Hematopoietic multipotent progenitor cell treated with erythropoietin and hydrocortisone succinate and interleukin-3 and kit ligand, for 6 days (in vitro differentiated cells): ENCODE measurements at places on chromosomes 7 and 10.

- DNase-seq: peak; percentile 42
Measured at GRCh38 chr7:80661729-80662128, 23.3 kb downstream of the CD36 start.

GRCh38 chr7:87463982-87464381 is 11.5 kb downstream of the ABCB4 start:
- DNase-seq: no peak

- DNase-seq: peak; percentile 77
Measured at GRCh38 chr10:34716958-34717357, 98.1 kb downstream of the PARD3 start.

GRCh38 chr7:158261362-158262235 is 326.0 kb downstream of the PTPRN2 start:
- DNase-seq: no peak

GRCh38 chr7:90944021-90944420 is 320.2 kb upstream of the FZD1 start:
- DNase-seq: no peak

DNA sequence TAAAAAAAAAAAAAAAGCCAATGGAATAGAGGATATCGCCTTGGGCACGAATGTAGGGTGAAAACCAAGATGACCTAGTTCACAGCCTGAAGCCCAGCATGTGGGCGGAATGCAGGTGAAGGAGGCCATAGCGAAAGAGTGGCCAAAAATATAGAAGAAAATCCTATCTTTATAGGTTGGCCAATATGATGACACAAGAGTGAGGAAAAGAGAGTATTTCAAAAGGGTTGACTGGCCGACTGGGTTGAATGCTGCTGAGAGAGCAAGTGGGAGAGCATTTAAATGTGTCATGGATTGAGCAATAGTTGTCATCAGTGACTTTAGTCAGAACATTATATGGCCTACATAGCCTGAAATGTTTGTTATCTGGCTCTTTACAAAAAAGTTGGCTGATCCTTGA is 17.2 kb upstream of the GLI3 start:
- no peak for DNase-seq

DNA sequence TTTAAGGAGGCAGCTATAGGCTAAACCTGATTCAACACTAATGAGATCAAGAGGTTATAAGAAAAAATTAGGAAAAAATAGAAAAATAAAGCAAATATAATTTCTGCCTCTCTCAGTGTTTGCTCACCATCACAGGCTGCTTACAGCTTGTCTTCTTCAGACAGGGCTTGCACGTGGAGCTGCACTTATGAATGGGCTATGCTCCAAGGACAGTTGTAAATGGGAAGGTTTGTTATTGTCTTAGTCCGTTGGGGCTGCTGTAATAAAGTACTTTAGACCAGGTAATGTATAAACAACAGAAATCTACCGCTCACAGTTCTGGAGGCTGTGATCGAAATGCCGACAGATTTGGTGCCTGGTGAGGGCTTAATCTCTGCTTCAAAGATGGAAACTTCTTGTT is 219.8 kb downstream of the NEBL start:
- no peak for DNase-seq

DNA sequence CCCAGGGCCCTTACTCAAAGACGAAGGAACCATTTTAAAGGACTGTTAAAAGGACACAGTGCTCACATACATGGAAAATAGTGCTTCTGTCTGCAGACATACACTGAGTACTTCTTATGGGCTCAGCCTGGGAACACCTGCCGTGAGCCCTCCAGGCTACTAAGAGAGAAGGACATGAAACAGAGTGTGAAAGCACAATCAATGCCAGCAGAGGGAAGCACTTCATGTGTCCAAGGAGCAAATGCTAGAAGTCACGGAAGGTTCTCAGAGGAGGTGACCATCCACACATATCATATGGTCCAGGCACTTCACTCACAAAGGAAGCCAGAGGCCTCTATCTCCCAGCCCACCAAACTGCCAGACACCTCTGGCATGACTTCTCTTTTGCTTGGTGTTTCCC is 15.5 kb downstream of the ELMO1 start:
- peak; percentile 75 for DNase-seq

DNA sequence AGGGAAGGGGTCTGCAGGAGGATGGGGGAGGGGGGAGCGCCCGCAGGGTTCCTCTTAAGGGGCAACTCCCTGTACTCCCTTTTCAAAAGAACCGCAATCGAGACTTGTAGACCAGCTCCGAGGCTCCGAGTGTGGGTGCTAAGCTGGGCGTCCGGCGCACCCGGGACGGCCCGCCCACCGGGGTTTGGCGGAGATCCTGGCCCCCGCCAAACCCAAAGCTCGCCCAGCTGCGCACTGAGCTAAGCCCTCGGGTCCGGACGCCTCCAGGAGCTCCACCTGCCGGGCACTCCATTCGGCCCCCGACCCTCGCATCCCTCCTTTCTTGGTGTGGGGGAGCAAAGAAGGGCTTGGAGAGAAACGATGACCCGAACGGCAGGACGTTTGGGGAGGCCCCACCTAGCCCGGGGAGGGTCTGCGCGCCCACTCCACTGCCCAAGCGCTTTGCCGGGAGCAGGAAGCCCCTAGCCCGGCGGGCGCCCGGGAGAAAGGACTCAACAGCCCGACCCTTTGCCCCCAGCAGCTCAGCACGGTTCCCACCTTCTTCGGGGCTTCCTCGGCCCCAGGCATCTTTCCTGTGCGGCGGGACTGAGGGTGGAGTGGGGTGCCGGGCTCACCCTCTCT is 651 bp downstream of the AFAP1L2 start:
- no peak for DNase-seq

- no peak for DNase-seq
Measured at GRCh38 chr10:64112701-64113355, 591.6 kb downstream of the REEP3 start.

- DNase-seq: no peak
Measured at GRCh38 chr10:29643771-29644501, 9.2 kb upstream of the SVIL start.

DNA sequence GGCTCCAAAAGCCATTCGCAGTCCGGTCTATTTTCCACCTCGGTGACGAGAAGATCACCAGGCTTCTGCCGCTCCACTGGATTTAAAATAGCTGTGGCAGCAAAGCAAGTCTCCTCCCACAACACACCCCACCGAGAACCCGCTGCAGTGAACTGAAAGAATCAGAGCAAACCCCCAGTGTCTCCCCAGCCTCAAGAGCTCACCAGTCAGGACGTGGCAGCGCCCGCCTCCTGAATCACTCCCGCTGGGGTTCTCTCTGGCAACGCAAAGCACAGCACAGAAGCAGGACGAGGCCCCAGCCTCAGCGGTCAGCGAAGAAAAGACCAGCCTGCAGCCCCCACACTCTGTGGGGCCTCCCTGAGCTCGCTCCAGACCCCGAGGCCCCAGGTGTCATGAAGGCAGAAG is 126.1 kb upstream of the PPP2R2D start:
- DNase-seq: no peak

DNA sequence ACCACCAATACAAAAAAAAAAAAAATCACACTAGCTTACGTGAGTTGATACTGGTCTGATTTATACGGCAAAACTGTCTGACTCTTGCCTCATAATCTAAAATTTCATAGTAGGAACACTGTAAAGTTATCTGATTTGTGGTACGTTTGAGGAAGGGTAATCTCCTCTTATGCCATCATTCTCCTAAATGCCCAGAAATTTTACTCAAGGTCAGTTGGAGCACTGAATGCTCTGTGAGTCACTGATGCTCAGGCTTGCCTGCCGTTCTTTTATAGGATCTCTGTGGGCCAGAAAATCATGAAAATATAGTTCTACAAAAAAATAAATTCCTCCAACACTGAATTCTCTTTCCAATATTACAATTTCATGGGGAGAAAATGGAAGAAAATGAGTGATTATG is 135.7 kb downstream of the PDE1C start:
- DNase-seq: no peak

GRCh38 chr7:95421000-95421846 is 13.6 kb downstream of the PON2 start:
- no peak for DNase-seq

- DNase-seq: peak; percentile 51
Measured at GRCh38 chr7:122137251-122138077, 6.6 kb downstream of the AASS start.

- DNase-seq: no peak
Measured at GRCh38 chr7:99929730-99930053, 272 bp upstream of the GJC3 start.

DNA sequence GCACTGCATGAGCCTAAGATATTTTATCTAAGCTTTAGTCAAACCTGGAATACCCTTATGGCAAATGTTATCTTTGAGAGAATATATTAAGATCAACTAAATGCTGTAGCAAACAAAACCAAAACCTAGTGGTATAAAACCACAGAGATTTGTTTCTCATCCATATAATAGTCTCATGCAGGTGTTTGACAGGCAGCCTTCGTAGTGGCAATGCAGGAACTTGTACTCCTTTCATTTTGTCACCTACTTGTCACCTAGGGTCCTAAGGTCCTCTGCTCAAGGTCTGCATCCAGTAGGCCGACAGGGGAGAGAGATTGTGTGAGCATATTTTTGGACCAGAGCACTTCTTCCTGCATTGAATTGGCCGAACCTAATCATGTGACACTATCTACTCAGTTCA is 352.6 kb downstream of the GPR37 start:
- DNase-seq: no peak

GRCh38 chr10:117480097-117480496 is 62.4 kb upstream of the EMX2 start:
- DNase-seq: no peak

GRCh38 chr7:40356871-40357709 is 222.3 kb downstream of the SUGCT start:
- no peak for DNase-seq

GRCh38 chr10:106935978-106936451 is 228.5 kb downstream of the SORCS1 start:
- DNase-seq: peak; percentile 48

- no peak for DNase-seq
Measured at GRCh38 chr7:91313113-91313512, 48.9 kb downstream of the FZD1 start.

DNA sequence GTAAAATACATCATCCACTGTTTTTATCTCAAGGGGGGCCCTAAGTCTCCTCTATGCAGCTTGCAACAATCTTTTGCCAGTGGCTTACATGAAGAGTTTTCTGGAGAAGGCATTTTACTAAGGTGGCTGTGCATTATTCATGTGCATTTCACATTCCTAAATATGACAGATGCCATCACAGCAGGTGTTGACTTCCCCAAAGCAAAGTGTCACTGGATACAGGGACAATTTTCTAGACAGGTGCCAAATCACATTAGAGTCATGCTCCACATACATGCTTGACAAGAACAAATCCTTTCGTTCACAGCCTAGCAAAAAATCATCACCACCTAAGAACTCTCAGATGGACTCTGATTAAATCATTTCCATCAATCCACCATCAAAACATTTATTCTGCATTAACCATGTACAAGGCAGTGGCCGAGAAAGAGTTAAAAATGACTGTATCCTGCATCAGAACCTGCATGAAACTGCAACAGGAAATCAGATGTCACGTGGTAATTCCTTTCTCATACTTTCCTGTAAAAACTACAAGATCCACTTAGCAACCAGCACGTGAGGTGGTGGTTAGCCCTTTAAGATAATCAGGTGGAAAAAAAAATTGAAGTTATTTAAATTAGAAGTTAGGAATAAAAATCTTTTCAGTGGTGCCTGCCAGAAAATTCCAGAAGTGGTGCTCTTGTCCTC is 88.2 kb upstream of the AFAP1L2 start:
- DNase-seq: peak; percentile 11

DNA sequence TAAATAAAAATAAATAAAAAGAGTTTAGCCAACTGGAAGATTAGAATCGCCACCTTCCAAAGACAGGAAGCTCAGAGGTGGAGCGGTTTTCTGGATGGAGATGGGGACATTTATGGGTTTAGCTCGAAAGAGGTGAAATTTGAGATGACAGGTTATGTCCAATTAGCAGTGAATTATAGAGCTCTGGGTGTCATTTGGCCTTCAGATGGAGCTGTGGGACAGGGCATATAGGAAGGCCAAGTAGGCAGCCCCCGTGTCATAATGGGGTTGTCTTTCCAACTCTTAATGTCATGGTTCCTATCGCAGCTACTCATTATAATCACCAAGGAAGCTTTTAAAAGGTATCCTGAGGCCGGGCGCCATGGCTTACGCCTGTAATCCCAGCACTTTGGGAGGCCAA is 21.0 kb upstream of the EEPD1 start:
- DNase-seq: peak; percentile 21

- no peak for DNase-seq
Measured at GRCh38 chr10:121899727-121900126, 28.1 kb downstream of the ATE1 start.

DNA sequence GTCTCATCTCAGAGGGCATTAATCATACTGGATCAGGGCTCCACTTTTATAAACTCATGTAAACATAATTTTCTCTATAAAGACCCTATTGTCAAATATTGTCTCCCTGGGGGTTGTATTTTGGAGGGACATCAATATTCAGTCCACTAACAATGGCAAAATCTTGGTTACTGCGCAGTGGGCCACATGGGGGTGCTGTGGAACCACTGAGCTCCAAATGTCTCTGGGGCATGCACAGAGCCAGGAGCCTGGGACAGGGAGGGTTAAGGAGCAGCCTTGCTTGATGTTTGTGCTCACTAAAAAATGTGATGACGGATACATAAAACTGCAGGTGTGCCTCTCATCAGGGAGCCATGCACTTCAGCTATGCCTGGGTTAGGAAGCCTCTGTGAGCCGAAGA is 62.1 kb upstream of the PRSS58 start:
- peak; percentile 50 for DNase-seq

GRCh38 chr7:70578131-70578530 is 553.8 kb upstream of the GALNT17 start:
- DNase-seq: no peak

GRCh38 chr7:130356876-130357611 is 12.4 kb downstream of the CPA5 start:
- no peak for DNase-seq

- peak; percentile 78 for DNase-seq
Measured at GRCh38 chr10:132654708-132655661, 117.4 kb downstream of the INPP5A start.

GRCh38 chr7:26365077-26365900 is 73.6 kb downstream of the SNX10 start:
- peak; percentile 91 for DNase-seq

DNA sequence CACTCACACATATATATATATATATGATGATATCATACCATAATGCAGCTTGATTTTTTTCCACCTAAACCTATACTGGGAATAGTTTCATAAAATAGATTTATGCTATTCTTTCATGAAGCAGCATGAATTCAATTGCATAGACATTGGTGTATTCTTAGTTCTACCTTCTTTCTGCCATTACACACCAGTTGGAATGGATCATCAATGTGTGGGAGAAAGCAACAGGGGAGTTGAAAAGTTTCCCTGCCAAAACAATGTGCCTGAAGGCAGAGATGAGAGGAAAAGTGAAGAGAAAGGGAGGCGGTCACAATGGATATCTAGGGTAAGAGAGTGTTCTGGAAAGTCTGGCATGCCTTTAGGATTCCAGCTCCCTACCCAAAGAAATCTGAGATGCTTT is 25.2 kb upstream of the ACSL5 start:
- DNase-seq: no peak
